Liver (tissue), 10 donors: ENCODE measurements at places on chromosomes 13 and 19. TPM values are rescaled to one million over a fixed set of nuclear protein-coding genes. Genes with fewer than 3 reads are reported as not detected.

GRCh38 chr13:49444524-49445395, 686 bp downstream of the SETDB2 start:
- DNase-seq, result no peak

DNA sequence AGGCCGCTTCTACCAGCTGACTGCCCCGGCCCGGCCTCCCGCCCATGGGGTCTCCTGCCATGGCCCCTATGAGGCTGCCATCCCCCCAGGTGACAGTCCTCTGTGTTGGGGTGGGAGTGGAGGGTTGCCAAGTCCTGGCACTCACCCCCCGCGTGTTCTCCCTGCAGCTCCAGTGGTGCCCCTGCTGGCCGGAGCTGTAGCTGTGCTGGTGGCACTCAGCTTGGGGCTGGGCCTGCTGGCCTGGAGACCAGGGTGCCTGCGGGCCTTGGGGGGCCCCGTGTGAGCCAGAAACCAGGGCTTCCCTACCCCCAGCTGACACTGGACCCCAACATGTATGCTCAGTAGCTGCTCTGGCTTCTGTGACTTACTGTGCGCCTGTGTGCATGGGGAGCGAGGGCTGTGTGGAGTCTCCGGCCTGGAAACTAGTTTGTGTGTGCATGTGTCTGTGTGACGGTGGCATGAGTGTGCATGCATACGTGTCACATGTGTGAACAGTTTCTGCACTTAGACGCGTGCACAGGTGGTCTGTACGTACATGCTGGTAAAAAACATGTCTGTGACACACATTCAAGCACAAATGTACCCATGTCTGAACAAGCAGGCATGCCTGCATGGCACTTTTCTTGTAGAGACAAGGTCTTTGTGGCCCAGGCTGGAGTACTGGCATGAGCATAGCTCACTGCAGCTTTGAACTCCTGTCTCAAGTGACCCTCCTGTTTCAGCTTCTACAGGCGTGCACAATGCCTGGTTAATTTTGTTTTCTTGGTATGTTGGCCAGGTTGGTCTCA, 4.9 kb downstream of the ACP4 start:
- no peak for DNase-seq

DNA sequence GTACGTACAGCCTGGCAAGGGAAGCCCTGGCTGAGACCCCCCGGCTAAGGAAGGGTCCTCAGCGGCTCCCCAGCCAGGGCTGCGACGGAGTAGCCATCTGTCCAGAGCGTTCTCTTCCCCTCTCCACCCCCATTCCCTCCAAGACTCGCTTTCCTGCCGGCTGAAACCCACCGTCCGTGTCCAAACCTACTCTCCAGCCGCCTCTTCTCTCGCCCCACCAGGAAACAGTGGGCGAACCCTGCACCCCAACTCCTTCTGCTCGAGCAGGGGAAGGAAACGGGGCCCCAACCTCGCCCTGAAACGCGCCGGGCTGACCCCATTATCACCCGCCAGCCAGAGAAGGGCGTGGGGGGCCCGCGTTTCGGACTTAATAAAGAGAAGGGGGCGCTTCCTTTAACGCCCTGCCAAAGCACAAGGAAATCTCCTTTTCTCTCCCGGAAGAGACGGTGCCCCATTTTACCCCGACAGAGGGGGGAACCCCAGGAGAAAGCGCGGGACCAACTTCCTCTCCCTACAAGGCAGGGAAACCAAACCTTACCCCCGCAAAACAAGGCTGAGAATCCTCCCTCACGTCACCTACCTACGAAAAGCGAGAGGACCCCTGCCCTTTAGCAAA, 2.5 kb downstream of the ZC3H4 start:
- DNase-seq, result peak; percentile 77

The DAND5 gene
- not detected for total RNA-seq

- DNase-seq, result no peak
Observed at GRCh38 chr19:56152644-56153043, 11.6 kb downstream of the ZNF444 start.

DNA sequence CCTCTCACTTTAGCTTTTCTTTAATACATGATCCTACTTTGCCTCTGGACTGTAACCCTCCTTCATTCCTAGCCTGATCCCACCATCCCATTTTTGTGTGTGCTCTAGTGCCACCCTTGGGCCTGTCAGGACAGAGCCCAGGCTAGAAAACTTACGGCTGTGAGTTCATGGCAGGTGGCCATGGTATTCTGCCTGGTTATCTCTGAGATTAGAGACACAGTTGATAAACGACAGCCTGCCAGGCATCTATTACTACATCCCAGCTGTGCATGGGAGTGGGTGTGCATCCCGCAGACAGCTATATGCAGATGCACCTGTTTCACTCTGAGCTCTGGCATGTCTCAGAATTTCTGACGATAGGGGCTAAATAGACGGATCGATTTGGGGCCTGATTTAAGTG, 110.9 kb downstream of the HS6ST3 start:
- DNase-seq, result no peak

The TEX29 gene
- not detected for total RNA-seq

GRCh38 chr19:2170987-2171348, 7.2 kb downstream of the DOT1L start:
- DNase-seq, result no peak
